ENCODE measurements at places on chromosomes 6 and 20.

GRCh38 chr6:9537381-9537780 lies 877.5 kb downstream of the TFAP2A start:
- no peak for DNase-seq

DNA sequence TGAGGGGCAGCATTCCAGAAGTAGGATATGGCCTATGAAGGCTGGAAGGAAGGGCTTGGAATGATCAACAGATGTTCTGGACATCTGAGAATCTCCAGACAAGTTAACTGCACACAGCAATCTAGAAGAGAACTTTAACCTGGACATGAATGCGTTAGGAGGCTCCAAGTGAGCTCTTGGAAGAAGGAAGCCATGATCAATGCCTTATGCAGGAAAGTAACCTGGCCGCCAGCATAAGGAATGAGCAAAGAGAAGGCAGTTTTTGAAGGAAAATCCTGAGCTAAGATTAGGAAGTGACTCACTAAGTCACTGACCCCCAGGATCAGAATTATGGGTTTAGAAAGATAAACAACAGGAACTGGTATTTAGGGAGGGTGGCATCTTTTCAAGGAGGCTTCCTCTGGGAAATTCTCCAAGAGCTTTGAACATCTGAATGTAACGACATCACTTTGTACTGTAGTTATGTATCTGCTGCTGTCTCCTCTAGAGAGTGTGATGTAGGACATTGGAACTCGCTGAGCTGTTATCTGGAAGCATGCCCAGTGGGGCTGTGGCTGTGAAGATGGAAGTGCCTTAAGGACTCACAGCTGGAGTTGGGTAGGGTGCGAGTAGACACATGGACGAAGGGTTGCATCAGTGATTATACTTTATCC lies 236.8 kb downstream of the PACRG start:
- DNase-seq: no peak

DNA sequence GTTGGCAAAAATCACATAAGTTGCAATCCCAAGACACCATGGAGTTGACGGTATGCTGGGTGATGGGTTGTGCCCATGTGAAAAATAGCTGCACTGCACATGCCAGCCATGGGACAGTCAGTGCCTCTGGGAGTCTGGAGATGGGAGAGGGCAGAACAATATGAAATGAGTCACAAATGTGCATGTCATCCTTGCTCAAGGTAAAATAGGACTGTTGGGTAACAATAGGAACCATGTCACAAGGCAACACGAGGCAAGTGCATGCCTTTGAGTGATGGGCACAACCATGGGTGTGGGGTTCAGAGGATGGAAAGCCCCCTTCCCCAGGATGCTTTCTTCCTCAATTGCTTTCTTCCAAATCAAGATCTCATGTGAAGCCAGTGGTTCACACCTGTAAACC lies 70.5 kb upstream of the PIM1 start:
- DNase-seq: no peak

DNA sequence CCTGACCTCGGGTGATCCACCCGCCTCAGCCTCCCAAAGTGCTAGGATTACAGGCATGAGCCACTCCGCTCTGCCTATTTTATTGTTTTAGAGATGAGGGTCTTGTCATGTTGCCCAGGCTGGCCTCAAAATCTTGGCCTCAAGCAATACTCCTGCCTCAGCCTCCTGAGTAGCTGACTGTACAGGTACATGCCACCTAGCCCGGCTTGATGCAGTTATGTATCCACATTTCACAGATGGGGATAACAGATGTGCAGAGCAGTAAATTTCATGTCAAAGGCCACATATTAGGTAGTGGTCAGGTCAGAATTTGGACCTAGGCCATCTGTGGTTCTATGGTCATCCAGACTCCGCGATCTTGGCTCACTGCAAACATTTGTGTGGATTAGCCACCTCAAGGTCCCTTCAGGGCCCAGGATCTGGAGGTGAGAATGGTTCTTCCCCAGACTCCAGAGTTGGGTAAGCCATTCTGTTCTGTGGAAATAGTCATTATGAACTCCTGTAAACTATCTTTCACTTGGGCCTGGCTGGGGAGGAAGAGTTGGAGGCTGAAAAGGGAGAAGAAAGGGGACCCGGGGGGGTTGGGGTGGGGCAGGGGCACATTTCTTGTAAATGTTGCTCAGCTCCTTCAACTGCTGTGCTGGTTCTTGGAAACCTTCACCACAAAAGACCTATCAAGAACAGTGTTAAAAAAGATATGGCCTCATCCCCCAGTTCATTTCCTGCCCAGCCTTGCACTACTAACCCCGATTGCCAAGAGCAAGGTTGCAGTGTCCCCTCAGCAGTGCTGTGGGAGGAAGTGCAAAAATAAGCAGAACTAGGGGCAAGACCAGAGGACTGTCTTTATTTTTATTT lies 13.0 kb downstream of the PIM1 start:
- DNase-seq: no peak

- DNase-seq: no peak
Observed at GRCh38 chr6:108673602-108674001, 112.9 kb downstream of the FOXO3 start.

- DNase-seq: no peak
Observed at GRCh38 chr6:48615041-48615440, 504.0 kb upstream of the PTCHD4 start.
